Karpas-422 (cell line): ENCODE measurements at places on chromosomes 2 and 18. TPM values are rescaled to one million over a fixed set of nuclear protein-coding genes. Genes with fewer than 3 reads are reported as not detected.

FKBP7 gene
- total RNA-seq: 6.2 and 23.1 TPM in 2 replicates

TCF7L1 gene
- not detected in 2 replicates for total RNA-seq

GRCh38 chr2:105127289-105127915 lies 89.5 kb downstream of the MRPS9 start:
- no peak overlapping the region for H3K4me3 ChIP-seq
- no peak for DNase-seq
- peaks cover 6% of the 10 kb centered on the region for H3K4me1 ChIP-seq
- H3K27me3 ChIP-seq: no peaks in the 10 kb centered on the region
- no peaks in the 10 kb centered on the region for H3K36me3 ChIP-seq
- H3K27ac ChIP-seq: no peak overlapping the region

DNA sequence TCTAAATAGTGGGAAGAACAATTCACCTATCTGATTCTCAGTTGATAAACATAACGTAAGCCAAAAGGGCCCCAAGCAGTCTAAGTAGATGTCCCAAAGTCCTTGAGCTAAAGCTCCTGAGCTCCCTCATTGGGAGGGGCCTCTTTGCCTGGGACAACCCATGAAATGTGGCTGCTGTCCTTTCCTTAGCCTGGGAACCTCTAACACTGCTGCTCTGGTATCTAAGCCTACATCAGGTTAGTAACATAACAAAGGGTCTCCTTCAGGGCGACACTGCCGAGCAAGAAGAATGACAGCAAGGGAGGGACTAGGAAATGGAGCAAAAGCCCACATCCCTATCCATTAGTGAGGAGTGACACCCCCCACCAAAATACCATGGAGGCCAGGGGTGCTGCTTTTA lies 98.3 kb downstream of the MAPRE2 start:
- no peak for DNase-seq
- peaks cover 16% of the 10 kb centered on the region for H3K4me1 ChIP-seq
- no peak overlapping the region for H3K4me3 ChIP-seq
- peaks cover 66% of the 10 kb centered on the region for H3K36me3 ChIP-seq
- no peak overlapping the region for H3K27ac ChIP-seq

- no peaks in the 10 kb centered on the region for H3K36me3 ChIP-seq
- peak overlapping the region; percentile 26; the same call in 1 of the 2 replicates for H3K4me3 ChIP-seq
- H3K27ac ChIP-seq: peak overlapping the region; percentile 86
- peaks cover 52% of the 10 kb centered on the region for H3K4me1 ChIP-seq
These were observed 81.1 kb upstream of the SLC39A10 start for GRCh38 chr2:195575879-195576401.

- no peak for DNase-seq
- no peak overlapping the region for H3K27ac ChIP-seq
- H3K4me1 ChIP-seq: no peaks in the 10 kb centered on the region
- H3K36me3 ChIP-seq: no peaks in the 10 kb centered on the region
- no peaks in the 10 kb centered on the region; the same call in 1 of the 2 replicates for H3K27me3 ChIP-seq
These were observed 22.9 kb downstream of the ATOH8 start for GRCh38 chr2:85776672-85777071.

- H3K27me3 ChIP-seq: no peaks in the 10 kb centered on the region
- H3K4me1 ChIP-seq: no peaks in the 10 kb centered on the region
- no peak for DNase-seq
- no peaks in the 10 kb centered on the region for H3K36me3 ChIP-seq
These were observed 419.6 kb downstream of the DLGAP1 start for GRCh38 chr18:4035521-4035920.

DNA sequence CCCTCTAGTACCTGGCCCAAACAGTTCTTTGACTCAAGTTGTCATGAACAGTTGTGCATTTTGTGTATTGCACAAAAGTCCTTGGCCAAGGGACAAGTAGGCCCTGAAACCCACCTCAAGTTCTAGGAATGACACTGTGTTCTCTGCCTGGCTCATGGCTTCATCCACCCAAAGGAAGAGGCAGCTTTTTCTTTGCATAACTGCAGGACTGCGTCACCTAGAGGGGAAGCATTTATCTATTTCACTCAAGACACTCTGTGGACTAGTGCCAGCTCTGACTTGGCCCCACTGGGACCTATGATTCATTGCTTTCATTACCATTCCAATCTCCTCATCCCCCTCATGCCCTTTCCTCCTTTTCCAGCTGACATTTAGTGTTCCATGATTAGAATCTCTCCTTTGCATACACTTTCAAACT lies 119.3 kb upstream of the SIX2 start:
- H3K4me3 ChIP-seq: no peak overlapping the region
- no peaks in the 10 kb centered on the region for H3K27me3 ChIP-seq
- H3K4me1 ChIP-seq: peaks cover 70% of the 10 kb centered on the region
- H3K27ac ChIP-seq: peak overlapping the region; percentile 58

DNA sequence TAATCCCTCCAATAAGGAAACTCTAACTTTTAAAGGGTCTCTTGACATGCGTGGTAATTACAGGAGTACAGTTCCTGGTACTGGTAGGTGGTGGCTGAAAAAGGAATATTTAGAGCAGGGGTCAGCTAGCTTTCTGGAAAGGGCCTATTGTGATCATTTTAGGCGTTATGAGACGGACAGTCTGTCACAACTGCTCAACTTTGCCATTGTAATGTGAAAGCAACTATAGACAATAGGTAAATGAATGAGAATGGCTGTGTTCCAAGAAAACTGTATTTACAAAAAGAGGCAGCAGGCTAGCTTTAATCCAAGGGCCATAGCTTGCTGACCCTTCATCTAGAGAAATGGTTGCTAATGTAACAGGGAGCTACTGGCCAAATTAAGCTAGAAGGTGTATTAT lies 177.7 kb upstream of the LRRTM1 start:
- H3K36me3 ChIP-seq: no peaks in the 10 kb centered on the region
- no peak for DNase-seq
- H3K27ac ChIP-seq: no peak overlapping the region

DNA sequence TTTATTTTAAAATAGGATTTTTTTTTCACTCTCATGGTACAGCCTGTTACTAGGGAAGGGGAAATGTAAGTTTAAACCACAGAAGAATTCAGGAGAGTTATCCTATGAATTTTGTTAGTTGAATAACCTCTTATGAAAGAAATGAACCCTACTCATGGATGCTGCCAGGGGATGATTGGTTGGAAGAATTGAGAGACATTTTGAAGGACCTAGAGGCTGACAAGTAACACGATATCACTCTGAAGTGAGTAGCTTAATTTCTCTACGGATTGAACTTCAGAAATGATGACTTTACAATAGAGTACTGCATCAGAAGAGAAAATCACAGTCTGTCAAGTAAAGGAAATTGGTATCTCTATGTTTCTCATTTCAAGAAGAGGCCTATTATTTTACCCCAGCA lies 1346.2 kb downstream of the SUCLG1 start:
- no peaks in the 10 kb centered on the region for H3K36me3 ChIP-seq
- no peaks in the 10 kb centered on the region for H3K27me3 ChIP-seq
- no peak overlapping the region for H3K4me3 ChIP-seq
- no peaks in the 10 kb centered on the region for H3K4me1 ChIP-seq

GRCh38 chr2:233485726-233486125 lies 80.9 kb downstream of the USP40 start:
- H3K4me1 ChIP-seq: peaks cover 23% of the 10 kb centered on the region
- DNase-seq: no peak
- H3K27me3 ChIP-seq: no peaks in the 10 kb centered on the region
- H3K4me3 ChIP-seq: no peak overlapping the region

- H3K36me3 ChIP-seq: no peaks in the 10 kb centered on the region
- H3K4me3 ChIP-seq: no peak overlapping the region
- DNase-seq: no peak
- H3K4me1 ChIP-seq: no peaks in the 10 kb centered on the region
- H3K27me3 ChIP-seq: no peaks in the 10 kb centered on the region
These were observed 14.4 kb upstream of the SP140L start for GRCh38 chr2:230312638-230313037.

ITPRID2 gene
- total RNA-seq: 82.0 and 136 TPM in 2 replicates

SCG2 gene
- not detected in 2 replicates for total RNA-seq

- H3K4me1 ChIP-seq: peaks cover 44% of the 10 kb centered on the region
- DNase-seq: no peak
- peak overlapping the region; percentile 74; the same call in 1 of the 2 replicates for H3K27ac ChIP-seq
- no peaks in the 10 kb centered on the region for H3K27me3 ChIP-seq
- peak overlapping the region; percentile 56 for H3K4me3 ChIP-seq
- H3K36me3 ChIP-seq: no peaks in the 10 kb centered on the region
These were observed 156.0 kb downstream of the TGIF1 start for GRCh38 chr18:3605954-3606443.
